ENCODE measurements at places on chromosomes 16 and 17.

DNA sequence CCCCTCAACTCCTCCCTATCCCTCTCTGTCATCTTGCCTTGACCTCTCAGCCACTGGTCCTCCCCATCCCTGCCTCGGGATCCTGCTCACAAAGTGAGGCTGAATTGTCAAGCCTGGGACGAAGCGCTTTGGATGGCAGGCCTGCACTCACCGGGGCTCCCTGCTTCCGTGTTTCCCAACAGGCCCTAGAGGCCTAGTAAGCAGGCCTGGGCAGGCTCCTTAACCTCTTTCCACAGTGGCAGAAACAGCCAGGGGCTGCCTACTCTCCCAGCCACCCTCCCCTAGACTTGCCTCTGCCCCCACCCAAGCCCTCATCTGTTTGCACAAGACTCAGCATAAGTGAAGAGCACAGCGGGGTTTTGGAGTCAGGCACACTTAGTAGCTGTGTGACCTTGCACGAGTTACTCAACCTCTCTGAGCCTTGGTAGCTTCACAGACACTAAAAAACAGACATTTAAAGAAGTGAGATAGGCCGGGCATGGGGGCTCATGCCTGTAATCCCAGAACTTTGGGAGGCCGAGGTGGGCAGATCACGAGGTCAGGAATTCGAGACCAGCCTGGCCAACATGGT is 5.0 kb upstream of the FADS6 start:
- no peak for DNase-seq

DNA sequence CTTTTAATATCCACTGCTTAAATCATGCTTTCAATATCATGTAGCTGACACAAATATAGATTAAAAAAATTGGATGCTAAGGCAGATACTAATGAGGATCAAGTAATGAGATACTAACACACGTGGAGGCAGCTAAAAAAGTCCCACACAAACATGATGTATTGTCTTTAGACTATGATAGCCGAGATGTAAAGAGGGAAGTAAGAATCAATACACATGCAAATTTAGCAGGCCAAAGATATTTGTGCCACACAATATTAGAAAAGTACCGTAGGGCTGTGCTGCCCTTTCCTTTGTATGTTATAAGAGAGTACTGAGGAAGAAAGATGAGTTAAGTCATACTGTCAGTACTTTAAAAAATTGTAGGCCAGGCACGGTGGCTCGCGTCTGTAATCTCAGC is 51.4 kb upstream of the STAC2 start:
- DNase-seq = no peak

- DNase-seq = no peak
These were observed 13.2 kb upstream of the SLC12A3 start for GRCh38 chr16:56851671-56852400.

DNA sequence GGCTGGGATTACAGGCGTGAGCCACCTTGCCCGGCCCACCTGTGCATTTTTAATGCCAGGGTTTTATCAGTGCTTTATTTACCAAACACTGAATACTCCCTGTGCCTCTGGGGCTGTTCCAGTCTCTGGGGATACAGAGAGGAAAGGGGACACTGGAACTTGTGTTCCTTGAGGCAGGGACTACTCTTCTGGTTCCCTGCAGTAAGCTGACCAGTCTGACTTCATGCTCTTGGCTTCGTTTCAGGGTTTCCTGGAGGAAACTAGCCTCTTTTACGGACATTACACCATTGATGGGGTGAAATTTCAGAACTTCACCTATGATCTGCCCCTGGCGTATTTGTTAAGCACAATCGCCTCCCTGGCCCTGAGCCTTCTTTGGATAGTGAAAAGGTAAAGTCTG is 37.4 kb upstream of the COQ7 start:
- DNase-seq = no peak

- DNase-seq = no peak
These were observed 13.4 kb downstream of the ST6GALNAC1 start for GRCh38 chr17:76630151-76630550.

DNA sequence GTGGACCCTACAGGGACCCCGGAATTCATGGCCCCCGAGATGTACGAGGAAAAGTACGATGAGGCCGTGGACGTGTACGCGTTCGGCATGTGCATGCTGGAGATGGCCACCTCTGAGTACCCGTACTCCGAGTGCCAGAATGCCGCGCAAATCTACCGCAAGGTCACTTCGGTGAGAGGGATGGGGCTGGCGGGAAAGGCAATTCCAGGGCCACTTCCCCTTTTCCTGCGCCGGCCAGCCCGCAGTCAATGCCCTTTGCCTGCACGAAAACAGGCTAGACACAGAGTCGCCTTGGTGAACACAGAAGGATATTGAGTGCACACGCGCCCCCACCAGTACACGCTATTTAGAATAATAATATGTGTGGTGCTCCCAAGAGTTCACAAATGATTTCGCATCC is 4.0 kb downstream of the WNK4 start:
- no peak for DNase-seq

DNA sequence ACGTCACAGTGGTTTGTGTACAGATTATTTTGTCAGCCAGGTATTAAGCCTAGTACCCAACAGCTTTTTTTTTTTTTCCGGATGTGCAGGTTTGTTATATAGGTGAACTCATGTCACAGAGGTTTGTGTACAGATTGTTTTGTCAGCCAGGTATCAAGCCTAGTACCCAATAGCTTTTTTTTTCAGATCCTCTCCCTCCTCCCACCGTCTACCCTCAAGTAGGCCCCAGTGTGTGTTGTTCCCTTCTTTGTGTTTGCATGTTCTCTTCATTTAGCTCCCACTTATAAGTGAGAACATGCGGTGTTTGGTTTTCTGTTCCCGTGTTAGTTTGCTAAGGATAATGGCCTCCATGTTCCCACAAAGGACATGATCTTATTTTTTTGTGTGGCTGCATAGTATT is 19.9 kb downstream of the RPTOR start:
- peak; percentile 60 for DNase-seq

DNA sequence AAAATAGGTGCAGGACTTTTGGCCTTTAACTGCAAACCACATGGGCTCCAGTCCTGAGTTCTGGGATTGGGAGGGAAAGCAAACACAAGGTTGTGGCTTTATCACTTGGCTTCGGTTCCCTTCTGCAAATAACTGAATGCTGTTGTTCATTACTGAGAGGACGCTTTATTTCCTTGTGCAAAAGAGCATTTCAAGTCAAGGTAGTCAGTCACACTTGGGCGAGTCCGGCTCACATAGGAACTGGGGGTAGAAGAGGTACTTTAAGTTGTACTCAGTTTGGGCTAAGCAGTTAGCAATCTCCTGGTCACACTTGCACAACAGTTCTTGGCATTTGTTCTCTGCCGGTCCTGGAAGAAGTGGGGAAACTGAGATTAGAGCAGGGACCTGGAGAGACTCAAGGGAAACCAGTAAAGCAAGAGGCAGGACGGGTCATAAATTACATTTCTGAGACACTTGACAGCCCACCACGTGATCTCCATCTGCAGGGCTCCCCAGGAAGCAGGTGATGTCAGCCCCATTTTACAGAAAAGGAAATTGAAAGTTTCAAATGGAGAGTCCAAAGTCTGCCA is 21.6 kb downstream of the PLA2G10 start:
- no peak for DNase-seq

- DNase-seq = no peak
These were observed 44.0 kb upstream of the GSE1 start for GRCh38 chr16:85569039-85569614.

GRCh38 chr17:47745037-47745380 is 12.0 kb downstream of the TBX21 start:
- no peak for DNase-seq

DNA sequence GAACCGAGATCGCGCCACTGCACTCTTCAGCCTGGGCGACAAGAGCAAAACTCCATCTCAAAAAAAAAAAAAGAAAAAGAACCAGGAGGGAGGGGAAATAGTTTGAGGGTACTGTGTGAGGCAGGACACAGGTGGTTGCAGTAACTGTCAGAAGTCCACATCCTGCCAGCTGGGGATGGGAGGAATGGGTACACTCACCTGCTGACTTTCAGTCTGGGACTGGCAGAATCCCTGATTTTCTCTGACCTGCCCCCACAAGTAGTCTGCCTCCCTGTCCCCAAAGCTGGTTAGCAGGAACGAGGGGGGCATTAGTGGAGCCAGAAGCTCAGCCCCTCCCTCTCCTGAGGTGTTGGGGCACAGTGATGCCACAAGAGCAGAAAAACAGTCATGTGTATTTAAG is 7.1 kb upstream of the ARL5C start:
- no peak for DNase-seq

DNA sequence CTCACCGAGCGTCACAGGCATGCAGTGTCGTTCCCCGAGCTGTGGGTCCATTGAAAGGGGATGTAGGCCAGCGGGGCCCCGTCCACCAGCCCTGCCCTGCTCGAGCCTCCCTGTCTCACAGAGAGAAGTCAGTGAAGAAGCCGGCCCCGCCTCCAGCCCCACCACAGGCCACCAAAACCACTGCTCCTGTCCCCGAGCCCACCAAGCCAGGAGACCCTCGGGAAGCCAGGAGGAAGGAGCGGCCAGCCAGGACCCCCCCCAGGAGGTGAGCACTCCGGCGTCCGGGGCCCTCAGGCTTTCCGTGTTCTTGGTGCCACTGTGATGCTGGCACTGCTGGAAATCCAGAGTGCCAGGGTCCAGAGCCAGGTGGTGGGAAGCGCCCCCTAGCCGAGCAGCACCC is 13.9 kb upstream of the IL17C start:
- DNase-seq = no peak

DNA sequence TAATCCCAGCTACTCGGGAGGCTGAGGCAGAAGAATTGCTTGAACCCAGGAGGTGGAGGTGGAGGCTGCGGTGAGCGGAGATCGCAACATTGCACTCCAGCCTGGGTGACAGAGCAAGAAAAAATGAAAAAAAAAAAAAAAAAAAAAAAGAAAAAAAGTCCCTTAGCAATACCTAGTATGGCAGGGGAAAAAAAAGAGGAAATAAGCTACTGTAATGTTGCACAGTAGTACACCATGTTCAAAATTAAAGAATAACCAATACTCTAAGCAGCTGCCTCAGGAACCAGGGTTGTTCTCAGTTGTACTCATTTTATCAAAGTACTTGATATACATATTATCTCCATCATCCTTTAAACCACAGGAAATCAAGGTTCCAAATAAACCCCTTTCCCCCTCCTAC is 17.3 kb upstream of the TXNDC11 start:
- DNase-seq = no peak

GRCh38 chr17:2044263-2044894 is 2.6 kb downstream of the OVCA2 start:
- no peak for DNase-seq

- no peak for DNase-seq
These were observed 22.9 kb upstream of the ZFPM1 start for GRCh38 chr16:88430185-88430523.

Data from NCI-H774 (cell line).